ENCODE measurements at places on chromosomes 2 and 18. TPM values are rescaled to one million over a fixed set of nuclear protein-coding genes. Genes with fewer than 3 reads are reported as not detected.

Gene SOX11
- 24.8 TPM for total RNA-seq

Gene LYG1
- 0.35 TPM for total RNA-seq

Gene SCYGR8
- not detected for total RNA-seq

Gene LINC00305
- not detected for total RNA-seq

Gene BMP10
- total RNA-seq = not detected

Gene RIT2
- 1.4 TPM for total RNA-seq

Gene TDRD15
- not detected for total RNA-seq

Gene SIX3
- total RNA-seq = 6.6 TPM

Gene MTCL1
- total RNA-seq = 64.3 TPM

Gene KIAA2012
- not detected for total RNA-seq

Gene ALPP
- 0.20 TPM for total RNA-seq

Gene PLCD4
- total RNA-seq = 0.28 TPM

Gene ANO7
- 8.6 TPM for total RNA-seq

Gene POTEE
- 2.2 TPM for total RNA-seq

Gene SGPP2
- total RNA-seq = 0.11 TPM

Gene APLF
- total RNA-seq = 3.9 TPM

Gene KLF7
- 11.9 TPM for total RNA-seq

Gene RNF125
- total RNA-seq = 14.4 TPM

Gene ABHD1
- total RNA-seq = 0.62 TPM

Gene CHST9
- 16.8 TPM for total RNA-seq

Gene IL36G
- total RNA-seq = 0.32 TPM

Gene TEKT4
- total RNA-seq = not detected

Gene EIF2AK3
- total RNA-seq = 16.3 TPM

Gene CROCC2
- total RNA-seq = not detected

Gene DTYMK
- total RNA-seq = 88.1 TPM

Gene DLGAP1
- 24.0 TPM for total RNA-seq

Gene GCC2
- 48.0 TPM for total RNA-seq

Gene EVX2
- total RNA-seq = not detected

Gene CHRND
- 0.07 TPM for total RNA-seq

Gene CSRNP3
- 7.3 TPM for total RNA-seq

Gene PCARE
- not detected for total RNA-seq

Gene PTPRN
- 5.7 TPM for total RNA-seq

Gene CCDC121
- total RNA-seq = 1.9 TPM

Gene TFCP2L1
- 3.7 TPM for total RNA-seq

Gene TACR1
- 0.23 TPM for total RNA-seq

Gene CYBRD1
- 7.9 TPM for total RNA-seq

Gene CXCR1
- not detected for total RNA-seq

Gene LCLAT1
- 18.9 TPM for total RNA-seq

Measured in WTC11 (cell line).